RWPE2 (cell line): ENCODE measurements at places on chromosomes 16 and 17.

- H3K27ac ChIP-seq: no peak overlapping the region
- H3K4me1 ChIP-seq: no peaks in the 10 kb centered on the region
- H3K4me3 ChIP-seq: no peak overlapping the region
- no peak for DNase-seq
- H3K36me3 ChIP-seq: no peaks in the 10 kb centered on the region
Measured at GRCh38 chr17:49861150-49861884, 13.4 kb upstream of the TAC4 start.

- H3K4me1 ChIP-seq: no peaks in the 10 kb centered on the region
- H3K27me3 ChIP-seq: peaks cover 4% of the 10 kb centered on the region
- no peak for DNase-seq
- no peaks in the 10 kb centered on the region for H3K36me3 ChIP-seq
- no peak overlapping the region for H3K4me3 ChIP-seq
Measured at GRCh38 chr16:20166531-20167235, 93.0 kb upstream of the GPR139 start.

- no peak for DNase-seq
- H3K4me3 ChIP-seq: no peak overlapping the region
- no peaks in the 10 kb centered on the region for H3K27me3 ChIP-seq
- no peaks in the 10 kb centered on the region for H3K36me3 ChIP-seq
- H3K4me1 ChIP-seq: peaks cover 4% of the 10 kb centered on the region
- H3K27ac ChIP-seq: no peak overlapping the region
Measured at GRCh38 chr16:79185711-79186110, 414.8 kb downstream of the MAF start.

DNA sequence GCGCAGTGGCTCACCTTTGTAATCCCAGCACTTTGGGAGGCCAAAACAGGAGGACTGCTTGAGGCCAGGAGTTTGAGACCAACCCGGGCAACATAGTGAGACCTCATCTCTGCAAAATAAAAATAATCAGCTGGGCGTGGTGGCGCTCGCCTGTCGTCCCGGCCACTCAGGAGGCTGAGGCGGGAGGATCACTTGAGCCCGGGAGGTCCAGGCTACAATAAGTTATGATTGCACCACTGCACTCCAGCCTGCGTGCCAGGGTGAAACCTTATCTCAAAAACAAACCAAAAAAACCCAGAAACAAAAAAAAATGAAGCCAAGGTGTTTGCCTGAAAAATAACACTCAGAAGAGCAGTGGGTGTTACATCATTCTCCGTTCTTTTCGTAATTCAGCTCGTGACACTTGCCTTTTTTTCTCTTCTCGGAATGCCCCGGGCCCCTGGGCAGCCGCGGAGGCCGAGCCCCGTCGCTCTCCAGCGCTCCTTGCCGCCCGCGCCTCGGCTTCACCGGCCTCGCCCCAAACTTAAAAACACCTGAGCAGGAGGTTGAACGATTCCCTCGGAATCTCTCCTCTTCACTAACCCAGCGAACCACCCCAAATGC lies 17.0 kb downstream of the PRCD start:
- peak overlapping the region; percentile 67 for H3K4me3 ChIP-seq
- peak overlapping the region; percentile 82 for H3K27ac ChIP-seq
- DNase-seq: no peak
- H3K36me3 ChIP-seq: peaks cover 40% of the 10 kb centered on the region

GRCh38 chr16:14015033-14015432 lies 56.1 kb upstream of the MRTFB start:
- DNase-seq: no peak
- no peaks in the 10 kb centered on the region for H3K36me3 ChIP-seq
- no peak overlapping the region for H3K27ac ChIP-seq
